Fibroblast of mammary gland (primary cell): ENCODE measurements at places on chromosomes 1 and 21.
A peak's percentile ranks its signal among the peaks of the same experiment; 100 is the strongest.

GRCh38 chr21:44966135-44967081 is 26.6 kb downstream of the SLX9 start:
- DNase-seq, result no peak

GRCh38 chr1:35454616-35455015 is 102.6 kb downstream of the KIAA0319L start:
- DNase-seq, result peak; percentile 89

- DNase-seq, result no peak
These were observed 114.3 kb downstream of the TGFB2 start for GRCh38 chr1:218459450-218459849.

GRCh38 chr1:244552336-244552735 is 91.3 kb downstream of the CATSPERE start:
- DNase-seq, result peak; percentile 2

- peak; percentile 48 for DNase-seq
These were observed 12.9 kb upstream of the ACTN2 start for GRCh38 chr1:236673289-236673919.

DNA sequence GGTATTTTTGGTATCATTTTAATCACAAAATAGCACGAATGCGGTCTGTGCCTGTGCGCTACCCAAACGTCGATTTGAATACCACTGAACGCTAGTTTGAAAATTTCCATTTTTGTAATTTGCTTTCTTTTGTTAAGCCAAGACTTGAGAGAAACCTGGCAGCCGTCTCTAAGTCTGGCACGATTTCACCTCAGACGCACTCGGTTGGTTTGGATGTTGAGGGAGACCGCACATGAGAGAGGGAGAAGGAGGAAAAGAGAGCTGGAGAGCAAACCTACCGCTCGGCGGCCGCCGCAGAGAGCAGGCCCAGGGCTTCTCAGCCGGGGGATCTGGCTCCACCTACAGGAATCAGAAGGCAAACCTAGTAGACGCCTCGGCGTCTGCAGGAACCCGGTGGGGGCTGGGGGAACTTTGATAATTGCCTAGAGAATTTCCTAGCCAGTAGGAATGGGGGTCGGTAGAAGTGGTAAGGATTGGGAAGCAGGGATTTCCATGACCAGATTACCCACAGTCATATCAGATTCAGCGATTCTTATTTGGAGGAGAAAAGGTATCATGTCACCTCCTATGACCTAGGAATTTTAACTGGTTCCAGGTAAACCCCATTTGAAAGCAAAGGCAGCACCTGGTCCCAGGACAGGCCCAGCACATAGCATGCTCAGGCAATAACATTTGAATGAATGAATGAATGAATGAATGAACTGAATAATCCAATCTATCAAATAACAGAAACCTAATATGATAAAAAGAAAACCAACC is 83.2 kb downstream of the TM2D1 start:
- peak; percentile 75 for DNase-seq

- no peak for DNase-seq
These were observed 8.6 kb upstream of the CHI3L2 start for GRCh38 chr1:111218701-111219556.

DNA sequence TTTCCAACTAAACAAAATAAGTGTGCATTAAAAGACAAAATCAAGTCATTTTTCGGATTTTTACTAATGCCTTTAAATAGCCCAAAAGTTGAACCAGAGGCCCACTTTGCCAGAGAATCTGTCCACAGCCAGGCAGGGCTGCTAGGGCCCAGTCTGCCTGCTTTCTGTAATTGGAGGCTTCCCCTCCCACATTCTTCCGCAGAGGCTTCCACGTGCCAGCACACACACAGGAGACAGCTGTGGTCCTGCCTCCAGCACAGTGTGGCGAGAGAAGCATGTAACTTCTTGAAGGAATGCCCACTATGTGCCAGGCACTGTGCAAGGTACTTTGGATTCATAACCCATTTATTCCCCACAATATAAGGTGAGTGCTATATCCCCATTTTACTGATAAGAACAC is 11.3 kb upstream of the PDZK1IP1 start:
- DNase-seq, result no peak

DNA sequence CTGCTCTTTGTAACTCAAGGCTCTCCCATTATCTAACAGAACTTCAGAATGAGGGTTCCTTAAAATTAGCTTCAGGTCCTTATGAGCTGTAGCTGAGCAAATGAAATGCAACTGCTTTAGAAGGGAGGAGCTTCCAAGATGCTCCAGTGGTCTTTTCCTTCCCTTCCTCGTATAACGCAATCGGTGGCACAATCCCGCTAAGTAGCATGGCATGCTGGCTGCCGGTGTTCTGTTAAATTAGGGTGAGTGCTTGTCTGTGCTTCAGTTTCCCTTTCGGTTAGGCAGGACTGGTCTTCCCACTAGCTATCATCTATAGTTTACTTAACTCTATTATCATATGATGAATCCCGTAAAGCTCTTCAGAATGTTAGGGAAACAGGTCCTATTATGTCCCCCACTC is 917 bp downstream of the KIAA0040 start:
- no peak for DNase-seq

DNA sequence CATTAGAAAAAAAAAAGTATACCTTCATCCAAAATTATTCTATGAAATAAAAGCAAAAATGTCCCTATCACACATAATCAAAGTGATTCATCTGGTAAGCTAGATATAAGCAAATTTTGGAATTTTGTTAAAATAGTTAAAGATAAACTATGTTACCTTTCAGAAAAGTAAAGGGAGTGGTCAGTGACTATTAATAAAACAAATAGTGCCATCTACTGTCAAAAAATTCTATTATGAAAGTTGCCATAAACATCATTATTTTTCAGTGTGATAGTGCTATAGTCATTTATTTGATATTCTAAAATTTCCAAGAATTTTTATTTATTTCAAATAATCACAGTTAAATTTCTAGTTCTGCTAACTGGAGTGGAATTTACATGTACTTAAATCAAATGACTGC is 803.7 kb downstream of the KCNT2 start:
- no peak for DNase-seq

- no peak for DNase-seq
These were observed 7.7 kb upstream of the SDC3 start for GRCh38 chr1:30916296-30916695.

DNA sequence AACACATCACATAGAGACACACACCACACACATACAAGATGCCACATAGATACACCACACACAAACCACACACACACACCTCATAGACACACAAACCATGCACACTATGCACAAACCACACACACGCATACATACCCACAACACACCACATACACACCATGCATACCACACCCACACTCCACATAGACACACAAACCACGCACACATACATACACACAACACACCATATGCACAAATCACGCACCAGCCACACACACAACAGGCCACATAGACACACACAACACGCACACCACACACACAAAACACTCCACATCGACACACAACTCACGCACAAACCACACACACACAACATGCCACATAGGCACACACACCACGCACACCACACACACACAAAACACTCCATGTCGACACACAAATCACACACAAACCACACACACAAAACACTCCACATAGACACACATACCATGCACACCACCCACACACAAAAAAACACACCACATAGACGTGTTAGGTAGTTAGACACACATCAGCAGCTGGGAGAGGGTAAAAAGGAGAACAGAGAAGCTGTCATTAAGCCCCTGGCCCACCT is 49.5 kb upstream of the SLC19A1 start:
- no peak for DNase-seq

- DNase-seq, result peak; percentile 28
These were observed 131.3 kb downstream of the EIF4G3 start for GRCh38 chr1:21045351-21045750.

DNA sequence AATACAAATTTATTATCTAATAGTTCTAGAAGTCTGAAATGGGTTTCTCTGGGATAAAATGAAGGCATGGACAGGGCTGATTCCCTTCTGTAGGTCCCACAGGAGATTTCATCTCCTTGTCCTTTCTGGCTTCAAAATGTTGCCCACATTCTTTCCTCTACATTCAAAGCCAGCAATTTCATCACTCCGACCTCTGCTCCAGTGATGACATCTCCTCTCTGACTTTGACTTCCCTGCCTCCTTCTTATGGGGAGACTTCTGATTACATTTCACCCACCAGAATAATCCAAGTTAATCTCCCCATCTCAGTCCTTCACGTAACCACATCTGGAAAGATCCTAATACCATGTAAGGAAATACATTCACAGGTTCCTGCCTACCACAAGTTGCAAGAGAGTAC is 358.0 kb upstream of the C1orf87 start:
- peak; percentile 5 for DNase-seq
